Stimulated activated CD4-positive, alpha-beta T cell treated with anti-CD3 and anti-CD28 coated beads, Interleukin-15, amount 100 ng/mL, for 1 hour (primary cell): ENCODE measurements at places on chromosomes 7 and 10.

- no peak for DNase-seq
Observed at GRCh38 chr10:124995605-124996004, 53.7 kb downstream of the ZRANB1 start.

- DNase-seq: no peak
Observed at GRCh38 chr10:11353006-11353896, 258.2 kb downstream of the USP6NL start.

DNA sequence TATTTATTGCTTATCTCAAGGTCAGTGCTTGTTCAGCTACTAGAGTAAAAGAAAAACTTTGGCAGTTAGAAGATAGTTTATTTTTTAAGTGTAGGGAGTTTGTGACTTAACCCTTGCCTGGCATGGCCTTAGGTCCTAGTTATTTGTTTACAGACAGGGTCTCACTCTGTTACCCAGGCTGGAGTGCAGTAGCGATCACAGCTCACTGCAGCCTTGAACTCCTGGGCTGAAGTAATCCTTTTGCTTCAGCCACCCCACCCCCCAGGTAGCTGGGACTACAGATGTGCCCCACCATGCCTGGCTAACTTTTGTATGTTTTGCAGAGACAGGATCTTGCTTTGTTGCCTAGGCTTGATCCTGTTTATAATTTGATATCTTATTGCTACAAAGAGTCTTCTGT is 4.2 kb downstream of the ANLN start:
- no peak for DNase-seq

DNA sequence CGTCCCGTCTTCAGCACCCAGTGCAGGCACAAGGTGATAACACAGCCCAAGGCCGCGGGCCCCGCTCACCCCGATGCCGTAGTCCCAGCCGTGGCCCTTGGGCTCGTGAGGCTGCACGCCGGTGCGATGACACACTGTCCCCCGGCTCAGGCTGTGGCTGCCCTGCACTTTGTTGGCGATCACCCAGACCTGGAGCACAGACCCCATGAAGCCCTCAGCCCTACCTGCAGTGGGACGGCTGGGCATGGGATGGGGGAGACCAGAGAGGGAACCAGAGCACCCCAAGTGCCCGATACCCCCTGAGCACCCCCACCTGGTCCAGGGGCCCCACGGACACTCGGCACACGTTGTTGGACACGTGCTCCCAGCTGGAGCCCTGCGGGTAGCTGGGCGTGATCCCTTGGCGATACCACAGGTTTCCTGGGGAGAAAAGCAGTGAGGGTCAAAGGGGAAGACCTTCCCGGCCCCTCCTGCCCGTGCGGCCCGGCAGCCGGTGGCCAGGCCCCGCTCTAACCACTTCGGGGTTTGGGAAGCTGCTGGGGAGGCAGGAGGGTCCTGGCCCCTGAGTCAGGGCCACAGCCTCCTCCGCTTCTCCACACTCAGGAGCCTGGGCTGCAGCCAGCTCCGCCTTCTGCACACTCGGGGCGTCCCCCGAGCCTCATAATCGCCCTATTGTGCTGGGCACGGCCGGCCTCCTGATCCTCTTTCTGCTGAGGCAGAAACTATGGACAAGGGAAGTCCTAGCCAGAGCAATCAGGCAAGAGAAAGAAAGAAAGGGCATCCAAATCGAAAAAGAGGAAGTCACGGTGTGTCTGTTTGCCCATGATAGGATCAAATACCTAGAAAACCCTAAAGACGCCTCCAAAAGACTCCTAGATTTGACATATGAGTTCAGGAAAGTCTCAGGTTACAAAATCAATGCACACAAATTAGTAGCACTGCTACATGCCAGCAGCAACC is 6.7 kb downstream of the BHLHA15 start:
- no peak for DNase-seq

DNA sequence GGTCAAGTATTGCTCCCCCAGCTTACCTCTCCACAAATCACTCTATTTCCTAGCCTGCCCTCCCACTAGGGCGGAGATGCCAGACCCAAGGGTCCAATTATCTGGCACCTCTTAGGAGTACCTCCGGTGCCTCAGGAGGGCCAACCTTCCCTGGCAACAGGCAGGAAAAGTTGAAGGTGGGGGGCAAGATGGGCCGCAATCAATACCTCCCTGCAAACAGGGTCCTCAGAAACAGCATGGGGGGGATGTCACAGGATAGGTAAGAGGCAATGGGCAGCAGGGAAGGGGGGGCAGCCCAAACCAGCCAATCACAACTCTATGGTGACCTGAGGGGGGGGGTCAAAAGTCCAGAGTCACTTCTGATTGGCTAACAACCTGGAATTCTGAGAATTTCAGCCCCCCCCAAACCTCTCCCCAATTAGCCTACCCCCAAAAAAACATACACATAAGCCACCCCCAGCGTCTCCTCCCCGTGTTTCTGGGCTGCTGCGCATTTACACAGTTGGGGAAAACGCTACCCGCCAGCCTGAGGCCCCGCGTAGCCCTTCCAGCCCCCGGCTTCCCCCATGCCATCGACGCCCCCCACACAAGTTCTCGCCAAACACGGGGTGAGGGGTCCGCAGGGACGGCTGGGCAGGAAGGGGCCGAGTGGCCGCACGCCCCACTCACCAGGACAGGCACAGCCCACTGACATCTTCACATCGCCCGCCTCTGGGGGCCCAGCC is 589 bp downstream of the LDB1 start:
- no peak for DNase-seq

GRCh38 chr10:72124381-72124780 is 36.0 kb upstream of the SPOCK2 start:
- DNase-seq: no peak

- no peak for DNase-seq
Observed at GRCh38 chr10:95039281-95039680, 30.0 kb downstream of the CYP2C8 start.
